ENCODE measurements at places on chromosomes 2 and 18.

GRCh38 chr2:29580223-29580622 is 341.2 kb downstream of the ALK start:
- no peak for DNase-seq

GRCh38 chr18:69758458-69758857 is 189.2 kb downstream of the CD226 start:
- DNase-seq, result no peak

DNA sequence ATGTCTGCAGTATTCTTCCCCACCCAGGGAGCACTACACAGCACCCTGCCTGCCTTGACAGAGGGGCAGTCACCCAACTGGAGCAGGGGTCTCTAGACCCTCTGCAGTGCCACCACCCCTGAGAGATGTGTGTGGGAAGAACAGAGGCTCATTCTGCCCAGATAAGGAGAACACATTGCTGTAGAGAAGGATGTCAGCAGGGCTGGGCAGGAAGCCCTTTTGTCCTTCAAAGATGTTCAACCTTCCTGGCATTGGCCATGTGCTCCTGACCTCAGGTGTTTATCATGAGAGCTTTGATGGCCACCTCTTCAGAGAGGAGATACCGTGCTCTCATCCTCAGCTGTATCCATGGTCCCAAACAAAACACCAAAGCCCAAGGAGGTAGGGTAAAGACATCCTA is 4.6 kb upstream of the TEX51 start:
- DNase-seq, result no peak

DNA sequence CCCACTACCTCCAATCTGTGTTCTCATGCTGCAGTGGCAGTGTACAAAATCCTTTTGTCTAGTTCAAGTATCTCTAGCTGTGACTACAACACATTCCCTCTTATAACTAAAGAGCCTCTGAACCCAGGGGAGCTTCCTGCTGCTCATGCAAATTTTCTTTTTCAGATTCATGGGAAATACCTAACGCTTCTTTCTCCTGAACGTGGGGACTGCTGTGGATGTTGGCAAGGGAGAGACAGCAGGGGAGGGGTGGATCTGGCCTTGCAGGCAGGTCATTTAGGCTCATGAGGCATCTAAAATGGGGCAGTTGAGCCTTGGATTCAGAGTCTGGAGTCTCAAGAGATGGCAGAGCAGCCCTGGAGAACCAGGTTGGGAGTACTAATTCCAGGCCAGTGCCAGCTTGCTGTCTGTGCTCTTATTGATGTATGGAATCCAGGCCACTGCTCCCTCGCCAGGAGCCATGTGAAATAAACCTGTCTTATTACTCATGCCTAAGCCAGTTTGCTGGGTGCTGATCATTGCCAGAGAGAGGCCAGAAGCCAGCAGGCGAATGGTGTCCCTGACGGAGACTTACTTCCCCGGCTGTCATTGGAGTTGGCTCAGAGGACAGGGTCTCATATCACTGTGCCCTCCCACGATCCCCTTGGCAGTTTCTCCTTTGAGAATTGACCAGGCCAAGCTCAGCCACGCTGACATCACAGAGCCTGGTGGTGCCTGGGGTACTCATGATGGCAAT is 29.2 kb upstream of the TNP1 start:
- no peak for DNase-seq

- no peak for DNase-seq
Observed at GRCh38 chr2:76316691-76317090, 606.0 kb upstream of the GCFC2 start.

DNA sequence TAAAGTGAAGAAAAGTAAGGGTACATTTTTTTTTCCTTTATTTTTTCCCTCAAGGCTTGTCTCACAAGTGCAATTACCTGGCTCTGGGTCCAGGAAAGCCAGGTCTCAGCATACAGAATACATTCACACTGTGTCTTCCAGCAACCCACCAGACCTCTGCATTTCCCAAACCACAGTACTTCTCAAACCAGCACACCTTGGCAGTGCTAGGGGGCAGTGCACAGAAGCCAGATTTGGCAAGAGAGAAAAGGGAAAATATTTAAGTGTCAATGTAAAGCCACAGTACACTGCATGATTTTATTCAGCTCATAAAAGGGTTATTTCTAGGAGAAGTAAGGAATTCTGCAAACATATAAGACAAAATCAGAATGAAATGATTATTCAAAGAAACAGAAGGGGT is 172.8 kb downstream of the NRXN1 start:
- DNase-seq, result no peak

DNA sequence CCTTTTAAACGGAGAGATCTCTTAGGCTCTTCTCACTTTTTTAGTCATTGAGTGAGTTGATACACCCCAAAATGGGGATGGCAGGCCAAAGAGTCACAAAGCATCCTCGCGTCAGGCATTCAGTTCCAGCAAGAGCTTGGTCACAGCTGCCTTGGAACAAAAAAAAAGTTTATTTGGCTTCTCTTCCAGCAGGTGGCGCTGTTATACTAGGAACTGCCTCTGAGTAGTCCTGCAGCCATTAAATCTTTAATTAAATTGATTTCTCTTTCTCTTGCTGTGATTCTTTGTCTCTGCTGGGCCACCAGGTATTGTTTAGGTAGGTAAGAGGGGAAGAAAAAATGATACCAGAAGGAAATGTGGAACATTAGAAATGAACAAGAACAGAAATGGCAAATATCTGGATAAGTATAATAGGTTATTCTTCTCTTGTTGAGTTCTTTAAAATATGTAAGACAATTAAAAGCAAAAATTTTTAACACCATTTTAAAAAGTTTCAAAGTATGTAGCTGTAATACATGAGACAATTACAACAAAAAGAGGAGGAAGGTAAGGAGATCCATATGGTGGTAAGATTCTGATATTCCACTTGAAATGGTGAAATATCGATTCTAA is 175.1 kb downstream of the GALNT1 start:
- DNase-seq, result peak; percentile 98

DNA sequence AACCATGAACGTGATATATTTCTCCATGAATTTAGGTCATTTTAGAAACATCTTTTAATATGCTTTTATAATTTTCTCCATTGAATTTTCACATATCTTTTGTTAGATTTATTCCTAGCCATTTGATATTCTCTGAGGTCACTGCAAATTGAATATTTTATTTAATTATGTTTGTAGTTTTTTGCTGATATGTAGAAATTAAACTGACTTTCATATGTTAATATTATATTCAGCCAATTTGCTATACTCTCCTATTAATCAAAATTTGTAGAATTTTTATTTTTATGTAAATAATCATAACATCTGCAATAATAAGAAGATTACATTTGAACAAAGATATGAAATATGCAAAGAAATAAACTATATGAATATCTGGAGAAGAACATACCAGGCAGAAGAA is 46.9 kb downstream of the RMDN2 start:
- no peak for DNase-seq

- no peak for DNase-seq
Observed at GRCh38 chr2:33709951-33710350, 110.9 kb upstream of the FAM98A start.

DNA sequence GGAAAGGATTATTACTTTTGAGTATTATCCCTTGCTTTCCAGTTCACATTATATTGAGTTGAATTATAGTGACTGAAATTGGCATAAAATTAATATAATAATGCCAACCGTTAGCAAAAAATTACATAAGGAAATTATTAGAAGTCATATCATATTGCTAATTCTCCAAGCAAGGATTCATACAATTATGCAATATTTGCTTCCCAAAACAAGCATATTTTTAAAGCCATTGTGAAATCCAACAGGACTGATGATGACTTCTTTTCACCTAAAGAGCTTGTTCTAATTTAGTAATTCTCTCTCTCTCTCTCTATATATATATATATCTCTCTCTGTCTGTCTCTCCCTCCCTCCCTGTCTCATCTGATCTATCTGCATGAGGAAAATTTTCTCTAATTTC is 283.5 kb downstream of the DSEL start:
- DNase-seq, result no peak

- DNase-seq, result no peak
Observed at GRCh38 chr2:25881764-25882163, 3.5 kb upstream of the ASXL2 start.

GRCh38 chr2:57437077-57437476 is 609.5 kb upstream of the VRK2 start:
- DNase-seq, result no peak

DNA sequence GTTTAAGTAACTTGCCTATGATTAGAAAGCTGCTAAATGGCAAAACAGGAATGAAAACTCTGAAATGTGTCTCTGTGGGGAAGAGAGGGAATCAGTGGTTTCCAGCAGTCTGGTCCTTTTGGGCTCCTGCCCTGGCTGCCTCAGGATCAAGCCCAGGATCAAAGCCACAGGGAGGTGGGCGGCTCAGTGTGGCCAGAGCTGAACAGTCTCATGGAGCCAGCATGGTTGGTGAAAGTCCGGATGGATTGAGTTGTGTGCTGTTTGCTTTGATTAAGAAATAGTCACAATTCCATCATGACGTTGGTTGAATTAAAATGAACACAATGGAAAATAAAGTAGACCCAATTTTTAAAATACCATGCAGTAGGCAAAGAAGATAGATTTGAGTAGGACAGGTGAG is 344.2 kb downstream of the LPIN1 start:
- no peak for DNase-seq

GRCh38 chr2:15737314-15738224 is 145.9 kb downstream of the DDX1 start:
- DNase-seq, result no peak

DNA sequence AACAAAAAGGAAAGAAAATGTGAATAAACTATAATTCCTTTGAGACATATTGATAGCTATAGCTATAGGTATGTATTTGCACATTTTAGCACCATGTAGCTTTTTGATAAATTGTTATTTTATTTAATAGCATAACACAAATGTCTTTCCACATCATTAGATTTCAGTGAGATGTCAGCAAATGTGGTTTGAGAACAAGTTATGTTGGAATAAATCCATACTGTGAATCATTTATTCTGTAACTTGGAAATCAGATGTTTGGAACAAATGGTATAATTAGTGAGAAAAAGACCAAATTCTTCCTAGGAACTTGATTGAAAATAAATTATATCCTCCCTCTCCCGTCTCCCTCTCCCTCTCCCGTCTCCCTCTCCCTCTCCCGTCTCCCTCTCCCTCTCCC is 62.8 kb downstream of the NABP1 start:
- DNase-seq, result no peak

- no peak for DNase-seq
Observed at GRCh38 chr18:79302120-79302519, 93.6 kb upstream of the NFATC1 start.

GRCh38 chr2:86541334-86541733 is 21.9 kb downstream of the CHMP3 start:
- no peak for DNase-seq

GRCh38 chr18:76338619-76339245 is 156.3 kb downstream of the ZNF516 start:
- no peak for DNase-seq

GRCh38 chr18:30775629-30776028 is 266.9 kb downstream of the DSC3 start:
- no peak for DNase-seq

DNA sequence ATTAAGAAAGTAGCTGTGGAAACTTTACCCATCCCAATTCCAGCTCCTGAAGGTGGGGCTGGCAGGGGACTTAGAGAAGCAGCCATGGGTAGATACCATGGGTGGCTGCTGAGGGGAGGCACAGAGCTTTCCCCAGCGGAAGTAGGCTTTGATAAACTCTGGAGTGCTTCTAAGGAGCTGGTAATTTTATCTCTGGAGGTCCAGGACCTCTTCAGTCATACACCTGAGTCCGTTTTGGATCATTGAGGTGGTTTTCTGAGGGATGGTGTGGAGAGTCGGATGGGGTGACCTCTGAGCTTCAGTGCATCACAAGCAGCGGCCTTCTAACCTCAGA is 36.7 kb upstream of the BMP10 start:
- DNase-seq, result no peak

- no peak for DNase-seq
Observed at GRCh38 chr2:34848132-34848531, 1249.0 kb upstream of the FAM98A start.

- DNase-seq, result no peak
Observed at GRCh38 chr2:60070196-60070595, 483.3 kb downstream of the BCL11A start.

DNA sequence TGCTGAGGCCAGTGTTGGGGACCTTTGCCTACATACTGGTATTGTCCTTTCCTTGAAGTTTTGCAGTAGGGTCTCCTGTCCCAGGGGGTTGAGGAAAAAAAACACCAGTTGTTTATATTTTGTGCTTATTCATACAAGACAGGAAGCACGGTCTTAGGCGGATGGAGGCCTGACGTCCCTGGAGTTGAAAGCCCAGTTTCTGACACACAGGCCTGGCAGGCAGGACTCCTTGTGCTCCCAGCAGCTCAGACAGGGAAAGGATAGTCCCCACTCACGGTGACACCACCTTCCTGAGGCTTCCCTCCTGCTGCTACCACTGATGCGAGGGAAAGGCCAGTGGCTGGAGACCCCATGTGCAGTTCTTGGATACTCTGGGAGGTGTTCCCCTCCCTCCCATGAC is 15.5 kb upstream of the SP100 start:
- DNase-seq, result no peak

DNA sequence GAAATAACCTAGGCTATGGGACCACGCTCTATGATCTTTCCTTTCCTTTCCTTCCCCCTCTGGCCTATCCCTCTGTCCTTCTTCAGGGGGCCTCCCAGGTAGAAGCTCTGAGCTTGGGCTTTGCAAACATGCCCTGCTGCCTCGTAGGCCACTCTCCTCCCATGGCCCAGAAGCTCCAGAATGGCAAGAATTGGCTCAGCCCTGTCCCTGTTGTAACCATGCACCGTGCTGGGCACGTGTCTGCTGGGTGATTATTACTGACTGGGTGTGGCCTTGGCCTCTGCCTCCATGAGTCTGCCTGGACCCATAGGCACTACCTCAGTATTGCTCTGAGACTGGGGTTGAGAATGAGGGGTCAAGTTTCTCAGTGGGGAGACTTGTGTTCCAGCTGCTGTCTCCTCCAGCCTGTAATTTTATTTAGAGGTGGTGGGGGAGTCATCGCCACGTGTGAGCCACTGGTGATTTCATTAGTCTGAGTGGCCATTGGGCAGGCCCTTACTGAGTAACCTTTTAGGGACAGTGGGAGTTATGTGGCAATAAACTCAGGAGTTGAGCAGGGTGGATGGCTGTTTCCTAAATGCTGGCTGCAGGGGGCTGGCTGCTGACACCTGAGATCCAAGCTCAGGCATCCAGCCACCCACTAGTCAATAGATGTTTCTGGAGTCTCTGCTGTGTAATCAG is 157.9 kb downstream of the CLIP4 start:
- no peak for DNase-seq

GRCh38 chr2:69490486-69490885 is 53.3 kb upstream of the NFU1 start:
- no peak for DNase-seq

- DNase-seq, result no peak
Observed at GRCh38 chr18:31617031-31617717, 25.5 kb downstream of the TTR start.

GRCh38 chr2:6872394-6872793 is 5.2 kb upstream of the RSAD2 start:
- no peak for DNase-seq

DNA sequence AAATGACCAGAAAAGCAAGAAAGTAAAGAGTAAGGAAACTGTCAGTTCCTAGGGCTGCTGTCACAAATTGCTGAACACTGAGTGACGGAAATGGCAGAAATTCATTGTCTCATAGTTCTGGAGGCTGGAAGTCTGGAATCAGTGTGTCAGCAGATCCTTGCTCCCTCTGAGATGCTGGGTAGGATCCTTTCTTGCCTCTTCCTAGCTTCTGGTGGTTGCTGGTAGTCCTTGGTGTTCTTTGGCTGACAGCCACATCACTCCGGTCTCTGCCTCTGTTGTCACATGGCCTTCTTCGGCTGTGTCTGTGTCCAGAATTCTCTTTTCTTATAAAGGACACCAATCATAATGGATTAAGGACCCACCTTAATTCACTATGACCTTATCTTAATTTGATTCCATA is 21.9 kb downstream of the PLEKHB2 start:
- DNase-seq, result no peak

All from NCI-H510A treated with DMSO at 0.1 percent for 48 hours (cell line).